Fibroblast of the aortic adventitia (primary cell): ENCODE measurements at places on chromosomes 2 and 18.

DNA sequence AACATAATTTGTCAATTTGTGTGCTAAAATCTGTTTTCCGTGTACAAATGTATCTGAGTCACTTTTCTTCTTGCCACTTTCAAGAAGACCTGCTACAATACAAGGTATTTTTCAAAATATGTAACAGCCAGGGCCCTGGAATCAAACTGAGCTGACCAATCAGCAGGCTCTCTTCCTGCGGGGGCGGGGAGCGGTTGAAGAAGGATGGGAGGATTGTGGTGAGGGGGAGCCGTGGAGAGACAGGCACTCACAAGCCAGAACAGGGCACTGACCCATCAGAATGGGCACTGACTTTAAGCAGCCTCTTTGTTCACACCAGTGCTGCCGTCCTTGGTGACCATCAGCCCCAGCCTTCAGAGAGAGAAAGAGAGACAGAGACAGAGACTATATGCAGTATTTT, 40.6 kb upstream of the CCNYL1 start:
- no peak for DNase-seq

DNA sequence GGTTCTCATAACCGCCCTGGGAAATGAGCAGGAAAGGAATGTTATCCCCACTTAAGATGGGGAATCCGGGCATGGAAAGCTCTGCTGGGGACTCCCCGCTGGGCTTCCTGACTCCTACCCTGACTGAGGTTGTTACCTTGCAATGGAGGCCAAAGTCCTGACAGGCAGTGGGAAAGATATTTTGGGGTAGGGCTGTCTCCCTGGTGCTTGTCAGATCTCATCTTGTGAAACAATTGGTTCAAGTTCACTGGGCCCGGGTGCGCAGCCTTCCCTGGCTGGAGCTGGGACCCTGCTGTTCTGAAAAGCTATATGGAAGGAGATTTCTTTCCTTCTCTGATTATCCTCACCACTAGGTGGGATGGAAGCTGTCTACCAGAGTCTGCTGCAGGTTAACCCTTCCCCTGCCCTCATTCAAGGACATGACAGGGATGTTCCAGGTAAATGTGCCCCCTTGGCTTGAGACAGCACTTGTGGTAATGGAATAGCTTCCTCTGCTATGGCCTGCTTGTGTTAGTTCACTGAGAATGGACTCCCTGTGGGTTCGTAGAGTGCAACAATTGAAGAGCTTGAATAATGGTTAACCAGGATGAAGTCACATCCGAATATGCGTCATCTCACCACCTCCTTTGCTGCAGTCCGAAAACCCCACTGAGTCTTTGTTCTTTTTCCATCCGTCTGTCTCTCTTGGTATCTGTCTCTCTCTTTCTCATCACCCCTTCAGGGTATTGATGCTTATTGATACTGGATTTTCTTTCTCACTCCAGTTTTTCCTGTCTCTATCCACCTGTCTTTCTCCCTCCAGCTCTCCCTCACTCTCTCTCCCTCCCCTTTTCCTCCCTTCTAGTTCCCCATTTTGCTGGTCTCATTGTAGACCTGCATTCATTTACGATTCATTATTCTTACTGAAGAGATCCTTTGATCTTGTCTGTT, 67.8 kb upstream of the EPAS1 start:
- DNase-seq: no peak

GRCh38 chr18:54742659-54743604, 85.3 kb upstream of the RAB27B start:
- DNase-seq: peak; percentile 100

GRCh38 chr2:200850512-200851256, 13.8 kb downstream of the CLK1 start:
- no peak for DNase-seq

DNA sequence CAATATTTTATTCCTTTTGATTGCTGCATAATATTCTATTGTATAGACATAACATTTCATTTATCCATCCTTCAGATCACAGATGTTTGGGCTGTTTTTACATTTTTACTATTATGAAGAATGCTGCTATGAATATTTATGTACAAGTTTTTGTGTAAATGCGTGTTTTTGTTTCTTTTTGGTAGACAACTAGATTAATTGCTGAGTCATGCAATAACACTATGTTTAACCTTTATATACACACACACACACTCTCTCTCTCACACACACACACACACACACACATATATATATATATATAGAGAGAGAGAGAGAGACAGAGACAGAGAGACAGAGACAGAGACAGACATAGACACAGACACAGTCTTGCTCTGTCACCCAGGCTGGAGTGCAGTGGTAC, 926.9 kb downstream of the DCC start:
- no peak for DNase-seq

- DNase-seq: no peak
Measured at GRCh38 chr2:60359569-60359968, 193.9 kb downstream of the BCL11A start.

GRCh38 chr18:61085036-61085435, 248.2 kb upstream of the CDH20 start:
- no peak for DNase-seq

DNA sequence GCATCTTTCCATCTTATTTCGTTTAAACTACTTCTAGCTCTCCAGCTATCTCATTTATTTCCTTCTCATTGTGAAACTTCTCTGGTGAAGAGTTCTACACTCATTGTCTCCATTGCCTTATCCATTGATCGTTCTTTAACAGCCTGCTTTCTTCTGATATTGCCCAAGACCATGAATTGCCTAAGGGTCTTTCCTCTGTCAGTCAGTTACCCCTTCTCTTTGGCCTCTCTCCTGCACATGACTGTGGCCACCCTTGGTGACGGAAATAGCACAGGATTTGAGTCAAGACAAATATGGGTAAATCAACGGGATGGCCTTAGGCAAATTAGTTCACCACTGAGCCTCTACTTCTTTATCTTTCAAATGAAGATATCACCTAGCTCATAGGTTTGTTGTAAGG, 26.6 kb downstream of the NHEJ1 start:
- DNase-seq: no peak

DNA sequence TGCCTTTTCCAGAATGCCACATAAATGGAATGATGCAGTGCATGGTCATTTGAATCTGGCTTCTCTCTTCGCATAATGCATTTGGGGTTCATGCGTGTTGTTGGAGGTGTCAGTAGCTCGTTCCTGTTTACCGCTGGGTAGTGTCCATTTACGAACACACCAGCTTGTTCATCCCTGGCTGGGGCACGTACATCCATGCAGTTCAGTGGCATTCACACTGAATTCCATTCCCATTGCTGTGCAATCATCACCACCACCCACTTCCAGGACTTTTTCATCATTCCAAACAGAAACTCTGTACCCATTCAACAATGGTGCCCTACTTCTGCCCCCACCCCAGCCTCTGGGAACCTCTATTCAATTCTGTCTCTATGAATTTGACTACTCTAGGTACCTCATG, 14.7 kb upstream of the CIDEA start:
- peak; percentile 19 for DNase-seq

DNA sequence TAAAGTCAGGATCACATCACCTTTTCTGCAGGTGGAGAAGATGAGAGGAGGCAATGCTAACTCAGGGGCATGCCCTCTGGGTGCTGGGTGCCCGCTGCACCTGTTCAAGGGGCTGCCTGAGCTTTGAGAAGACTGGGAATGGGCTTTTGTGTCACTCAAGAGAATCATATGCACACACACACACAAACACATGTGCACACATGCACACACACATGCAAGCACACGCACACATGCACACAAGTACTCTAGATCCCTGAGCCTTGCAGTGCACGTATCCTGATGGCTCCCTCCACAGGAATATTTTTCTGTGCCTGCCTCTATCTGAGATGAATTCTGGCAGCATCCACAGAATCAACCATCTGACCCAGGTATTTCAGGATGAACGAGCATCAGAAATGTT, 110.0 kb upstream of the TEX51 start:
- no peak for DNase-seq

GRCh38 chr2:192035731-192036442, 158.8 kb downstream of the TMEFF2 start:
- peak; percentile 63 for DNase-seq

DNA sequence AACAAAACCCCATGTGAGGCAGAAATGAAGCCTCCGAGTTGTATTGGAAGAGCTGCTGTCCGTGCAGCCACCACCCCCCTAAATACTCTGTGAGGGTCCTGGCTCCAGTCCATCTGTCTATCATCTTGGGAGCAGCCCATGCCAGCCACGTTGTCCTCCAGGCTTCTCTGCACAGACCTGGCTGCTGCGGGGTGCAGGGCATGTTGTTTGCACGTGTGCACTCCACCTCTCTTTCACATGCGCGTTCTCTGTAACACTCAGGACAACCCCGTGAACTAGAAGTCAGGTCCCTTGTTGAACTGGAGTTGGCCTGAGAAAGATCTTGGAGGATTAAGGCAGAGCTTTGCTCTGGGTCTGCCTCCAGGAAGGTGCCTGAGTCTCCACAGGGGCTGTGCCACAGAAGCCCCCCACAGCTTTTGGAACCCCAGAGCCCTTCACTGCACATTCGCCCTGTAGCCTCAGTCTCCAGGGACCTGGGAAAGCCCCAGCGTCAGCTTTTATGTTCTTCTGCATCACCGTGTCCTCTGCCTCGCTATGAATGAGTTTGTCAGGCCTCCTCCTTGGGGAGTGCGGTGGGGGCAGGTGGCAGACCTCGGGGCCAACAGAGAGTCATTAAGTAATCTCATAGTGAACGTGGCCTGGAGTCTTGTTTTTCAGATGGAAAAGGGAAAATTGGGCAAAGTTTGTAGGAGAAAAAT, 16.6 kb downstream of the RTP5 start:
- DNase-seq: no peak

- no peak for DNase-seq
Measured at GRCh38 chr2:70019096-70019495, 57.7 kb upstream of the ASPRV1 start.

- DNase-seq: no peak
Measured at GRCh38 chr2:71877636-71878035, 270.0 kb downstream of the CYP26B1 start.

- no peak for DNase-seq
Measured at GRCh38 chr2:13558368-13558767, 841.6 kb downstream of the TRIB2 start.

GRCh38 chr2:31886700-31887099, 124.1 kb downstream of the MEMO1 start:
- no peak for DNase-seq

- DNase-seq: no peak
Measured at GRCh38 chr2:201440182-201440581, 11.1 kb downstream of the TRAK2 start.

DNA sequence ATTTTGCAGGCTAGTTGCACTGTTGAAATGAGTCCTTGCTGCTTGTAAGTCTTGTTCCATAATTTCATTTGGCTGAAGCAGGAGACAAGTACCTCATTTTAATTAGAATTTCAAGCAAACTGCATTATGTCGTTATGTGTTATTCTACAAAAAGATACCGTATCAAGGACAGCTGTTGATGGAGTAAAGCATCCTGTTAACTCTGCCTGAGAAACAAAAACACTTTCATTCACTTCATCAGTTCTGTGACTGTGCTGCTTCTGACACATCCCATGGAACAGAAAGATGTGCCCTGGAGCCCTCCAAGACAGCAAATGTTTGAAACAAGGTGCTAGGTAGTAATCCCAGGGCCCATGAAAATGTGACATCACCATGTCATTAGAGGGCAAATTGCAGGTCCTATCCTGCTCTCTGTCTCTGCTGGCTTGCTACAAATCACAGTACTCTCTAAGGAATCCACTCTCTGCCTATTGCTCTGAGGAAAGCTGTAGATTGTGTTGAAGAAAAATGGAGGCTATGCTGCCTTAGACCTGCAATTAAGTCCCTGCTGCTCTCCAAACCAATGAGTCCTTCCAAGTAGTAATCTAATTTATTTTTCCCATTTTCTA, 209.7 kb upstream of the PARD3B start:
- no peak for DNase-seq

DNA sequence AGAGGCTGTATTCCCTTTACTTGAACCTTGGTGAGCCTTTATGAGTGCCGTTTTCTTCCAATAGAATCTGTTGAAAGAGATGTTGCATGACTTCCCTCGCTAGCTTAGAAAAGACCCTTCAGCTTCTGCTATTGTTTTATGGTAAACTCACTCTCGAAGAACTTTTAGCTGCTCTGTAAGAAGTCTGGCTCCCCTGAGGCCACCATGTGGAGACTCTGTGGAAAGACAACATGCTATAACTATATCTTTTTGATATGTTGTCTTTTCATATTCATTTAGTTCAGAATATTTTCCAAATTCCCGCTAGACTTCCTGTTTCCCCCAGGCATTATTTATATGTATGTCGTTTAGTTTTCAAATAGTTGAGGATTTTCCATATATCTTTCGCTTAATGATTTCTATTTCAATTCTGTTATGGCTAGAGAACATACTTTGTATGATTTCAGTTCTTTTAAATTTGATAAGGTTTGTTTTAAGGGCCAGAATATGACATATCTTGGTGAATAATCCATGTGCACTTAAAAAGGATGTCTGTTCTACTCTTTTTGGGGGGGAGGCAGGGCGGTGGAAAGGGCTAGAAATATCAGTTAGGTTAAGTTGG, 64.1 kb downstream of the PTPN4 start:
- peak; percentile 70 for DNase-seq

DNA sequence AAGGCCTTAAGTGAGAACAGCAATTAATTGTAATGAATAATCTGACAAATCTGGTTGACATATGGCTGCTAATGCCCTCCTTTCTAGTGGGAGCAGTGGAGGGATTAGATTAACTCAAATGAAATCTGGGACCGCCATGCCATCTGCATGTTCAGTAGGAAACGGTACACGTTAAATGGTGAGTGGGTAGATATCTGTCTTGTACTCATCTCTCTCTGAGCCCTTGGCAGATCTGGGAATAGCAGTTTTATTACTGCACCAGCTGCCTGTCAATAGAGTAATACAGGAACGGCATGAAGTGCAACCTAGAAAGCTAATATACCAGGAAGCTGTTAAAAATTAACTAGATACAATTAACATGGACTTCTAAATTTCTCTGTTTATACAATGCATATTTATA, 258.8 kb downstream of the GPD2 start:
- DNase-seq: no peak

DNA sequence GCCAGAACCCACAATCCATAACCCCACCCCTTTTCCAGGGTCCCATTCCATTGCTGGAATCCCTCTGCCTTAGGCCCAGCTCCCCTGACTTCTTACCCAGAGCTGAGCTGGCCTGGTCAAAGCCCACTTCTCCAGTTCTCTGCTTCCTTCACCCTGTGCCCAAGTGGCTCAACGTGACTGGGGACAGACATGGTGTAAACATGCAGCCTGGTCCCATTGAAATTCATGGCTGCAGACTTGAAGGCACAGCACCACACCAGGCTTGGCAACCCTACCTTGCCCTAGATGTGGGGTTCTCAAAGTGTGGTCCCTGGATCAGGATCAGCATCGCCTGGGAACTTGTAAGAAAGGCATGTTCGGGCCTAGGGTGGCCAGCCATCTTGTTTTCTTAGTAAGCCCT, 3.7 kb downstream of the HS1BP3 start:
- DNase-seq: no peak

GRCh38 chr2:91974401-91975129, 2896.7 kb upstream of the TEKT4 start:
- DNase-seq: no peak

- DNase-seq: peak; percentile 37
Measured at GRCh38 chr2:191150600-191151330, at the start of gene STAT4. Gene STAT4, minus strand, starts transcription at chr2:191150994. Its CDS starts 2,791 bp downstream, at chr2:191148203.

GRCh38 chr18:36155851-36156757, 26.4 kb downstream of the ELP2 start:
- DNase-seq: no peak

GRCh38 chr18:67662996-67663395, 146.5 kb upstream of the DSEL start:
- DNase-seq: no peak

GRCh38 chr18:3654442-3655253, 204.7 kb downstream of the TGIF1 start:
- DNase-seq: no peak

- DNase-seq: no peak
Measured at GRCh38 chr2:47799031-47799609, 16.2 kb downstream of the MSH6 start.
